ENCODE measurements at places on chromosomes 13 and 19. TPM values are rescaled to one million over a fixed set of nuclear protein-coding genes. Genes with fewer than 3 reads are reported as not detected.
A peak's percentile ranks its signal among the peaks of the same experiment; 100 is the strongest.

- DNase-seq = no peak
- no peak overlapping the region for H3K27ac ChIP-seq
- no peaks in the 10 kb centered on the region for H3K4me1 ChIP-seq
- H3K27me3 ChIP-seq = no peaks in the 10 kb centered on the region
- H3K36me3 ChIP-seq = no peaks in the 10 kb centered on the region
These were observed 1579.8 kb downstream of the PCDH9 start for GRCh38 chr13:65650321-65650720.

- H3K27ac ChIP-seq = no peak overlapping the region
- peaks cover 10% of the 10 kb centered on the region for H3K4me1 ChIP-seq
- H3K4me3 ChIP-seq = no peak overlapping the region
- no peaks in the 10 kb centered on the region for H3K27me3 ChIP-seq
- no peak for DNase-seq
These were observed 5.9 kb upstream of the ZNF626 start for GRCh38 chr19:20667281-20667680.

Gene TLE6
- total RNA-seq = 1.9 TPM

GRCh38 chr19:2089001-2089711, 7.0 kb downstream of the MOB3A start:
- no peak overlapping the region for H3K4me3 ChIP-seq
- H3K27ac ChIP-seq = peak overlapping the region; percentile 90
- H3K4me1 ChIP-seq = peaks cover 74% of the 10 kb centered on the region
- no peaks in the 10 kb centered on the region for H3K27me3 ChIP-seq
- peak; percentile 65 for DNase-seq

DNA sequence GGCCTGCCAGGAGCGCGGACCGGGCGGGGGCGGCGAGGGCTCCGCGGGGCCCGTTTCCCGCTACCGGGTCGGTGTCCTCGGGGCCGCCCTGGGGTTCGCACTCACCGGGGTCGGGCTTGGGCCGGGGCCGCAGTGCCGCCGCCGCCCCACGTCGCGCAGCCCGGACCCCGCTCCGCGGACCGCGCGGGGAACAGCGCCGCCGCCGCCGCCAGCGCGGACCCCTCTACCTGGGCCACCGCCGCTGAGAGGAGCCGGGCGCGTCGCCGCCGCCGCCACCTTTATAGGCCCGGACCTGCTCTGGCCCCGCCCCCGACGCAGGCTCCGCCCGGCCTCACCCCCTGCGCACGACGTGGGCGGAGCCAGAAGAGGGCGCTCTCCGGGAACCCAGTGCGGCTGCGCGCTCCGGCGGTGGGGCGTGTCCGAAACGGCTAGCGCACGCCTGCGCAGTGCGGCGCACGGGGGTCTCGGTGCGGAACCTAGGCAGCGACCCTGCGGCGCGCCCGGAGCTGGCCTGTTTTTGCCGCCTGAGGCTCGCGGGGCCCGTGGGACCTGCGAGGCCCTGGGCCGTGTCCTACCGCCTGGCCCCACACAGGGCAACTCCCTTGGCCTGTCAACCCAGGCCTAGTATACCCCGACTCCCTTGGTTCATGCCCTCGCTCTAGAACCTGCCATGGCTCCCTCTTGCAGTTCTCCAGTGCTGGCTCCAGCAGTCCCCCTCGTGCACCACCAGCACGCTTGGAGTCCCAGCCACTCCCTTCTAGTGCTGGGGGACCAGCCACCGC, at the start of gene MKNK2:
Gene MKNK2 (minus strand): TSS at position 254 of the 782 bp plus-strand sequence. CDS start 393 bp downstream, outside the sequence.
- no peaks in the 10 kb centered on the region for H3K27me3 ChIP-seq
- DNase-seq = peak; percentile 95
- peaks cover 4% of the 10 kb centered on the region for H3K36me3 ChIP-seq
- H3K4me3 ChIP-seq = peak within 1 kb of the TSS; percentile 86
- peak within 1 kb of the TSS; percentile 94 for H3K27ac ChIP-seq
- peaks cover 49% of the 10 kb centered on the region for H3K4me1 ChIP-seq

Measured in activated CD8-positive, alpha-beta memory T cell treated with anti-CD3 and anti-CD28 coated beads, Interleukin-2, amount 10 ng/mL, durations not matched to agents 7 days and 5 days (primary cell).